RPMI7951 (cell line): ENCODE measurements at places on chromosomes 5 and 9. TPM values are rescaled to one million over a fixed set of nuclear protein-coding genes. Genes with fewer than 3 reads are reported as not detected.

The IFNA2 gene
- not detected in 2 replicates for total RNA-seq

The SOHLH1 gene
- not detected in 2 replicates for total RNA-seq

DNA sequence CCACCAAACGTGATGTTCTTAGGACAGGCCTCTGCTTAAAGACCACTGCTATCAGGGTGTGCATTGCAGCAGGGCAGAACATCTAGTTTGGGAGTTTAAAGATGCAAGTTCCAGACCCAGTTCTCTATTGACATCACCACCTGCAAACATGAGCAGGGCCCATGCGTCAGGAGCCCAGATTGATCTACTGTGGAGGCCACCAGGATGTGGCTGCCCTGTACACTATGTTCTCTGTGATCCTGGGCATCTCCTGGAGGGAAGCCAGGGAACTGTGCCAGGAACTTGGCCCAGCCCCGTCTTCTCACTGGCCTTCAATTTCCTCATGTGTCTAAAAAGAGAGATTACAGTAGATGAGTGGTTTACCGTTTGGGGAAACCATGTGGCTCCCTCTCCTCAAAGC is 87.1 kb downstream of the PDE6A start:
- peak; percentile 75 for DNase-seq

- DNase-seq: peak; percentile 46
These were observed 639 bp downstream of the EHMT1 start for GRCh38 chr9:137619240-137620047.

- no peak for DNase-seq
These were observed 190.4 kb upstream of the GAS1 start for GRCh38 chr9:87137718-87138117.
